Osteoblast (primary cell): ENCODE measurements at places on chromosomes 7 and 10. TPM values are rescaled to one million over a fixed set of nuclear protein-coding genes. Genes with fewer than 3 reads are reported as not detected.

AGR2 gene
- total RNA-seq, result not detected in 2 replicates

ZNF467 gene
- not detected in 2 replicates for total RNA-seq

SLC4A2 gene
- total RNA-seq, result 52.2 and 61.5 TPM in 2 replicates

DNA sequence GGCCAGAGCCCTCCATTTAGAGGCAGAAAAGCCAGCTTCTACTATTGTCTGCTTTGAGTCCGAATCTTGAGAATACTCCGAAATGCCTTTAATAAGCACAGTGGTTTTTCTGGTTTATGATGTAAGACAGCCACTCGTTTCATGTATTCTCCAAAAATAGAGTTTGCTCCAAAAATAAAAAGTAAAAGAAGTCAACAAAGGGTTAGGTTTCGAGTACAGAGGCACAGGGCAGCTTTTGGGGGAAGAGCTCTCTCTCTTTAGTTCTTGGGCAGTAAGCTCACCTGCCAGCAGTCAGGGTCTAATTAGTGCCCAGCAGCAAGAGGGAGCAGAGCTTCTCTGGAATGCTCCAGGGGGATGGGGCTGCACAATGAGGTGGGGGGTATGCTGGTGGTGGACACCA, 20.2 kb downstream of the CREB3L2 start:
- DNase-seq, result no peak
- H3K27ac ChIP-seq, result peak overlapping the region; percentile 98
- H3K4me1 ChIP-seq, result peaks cover 90% of the 10 kb centered on the region
- H3K27me3 ChIP-seq, result no peaks in the 10 kb centered on the region
- H3K4me3 ChIP-seq, result no peak overlapping the region

- no peak overlapping the region for H3K4me3 ChIP-seq
- H3K4me1 ChIP-seq, result no peaks in the 10 kb centered on the region
- H3K27ac ChIP-seq, result no peak overlapping the region
- no peaks in the 10 kb centered on the region for H3K36me3 ChIP-seq
Observed at GRCh38 chr10:120978589-120979252, 127.6 kb downstream of the WDR11 start.

DNA sequence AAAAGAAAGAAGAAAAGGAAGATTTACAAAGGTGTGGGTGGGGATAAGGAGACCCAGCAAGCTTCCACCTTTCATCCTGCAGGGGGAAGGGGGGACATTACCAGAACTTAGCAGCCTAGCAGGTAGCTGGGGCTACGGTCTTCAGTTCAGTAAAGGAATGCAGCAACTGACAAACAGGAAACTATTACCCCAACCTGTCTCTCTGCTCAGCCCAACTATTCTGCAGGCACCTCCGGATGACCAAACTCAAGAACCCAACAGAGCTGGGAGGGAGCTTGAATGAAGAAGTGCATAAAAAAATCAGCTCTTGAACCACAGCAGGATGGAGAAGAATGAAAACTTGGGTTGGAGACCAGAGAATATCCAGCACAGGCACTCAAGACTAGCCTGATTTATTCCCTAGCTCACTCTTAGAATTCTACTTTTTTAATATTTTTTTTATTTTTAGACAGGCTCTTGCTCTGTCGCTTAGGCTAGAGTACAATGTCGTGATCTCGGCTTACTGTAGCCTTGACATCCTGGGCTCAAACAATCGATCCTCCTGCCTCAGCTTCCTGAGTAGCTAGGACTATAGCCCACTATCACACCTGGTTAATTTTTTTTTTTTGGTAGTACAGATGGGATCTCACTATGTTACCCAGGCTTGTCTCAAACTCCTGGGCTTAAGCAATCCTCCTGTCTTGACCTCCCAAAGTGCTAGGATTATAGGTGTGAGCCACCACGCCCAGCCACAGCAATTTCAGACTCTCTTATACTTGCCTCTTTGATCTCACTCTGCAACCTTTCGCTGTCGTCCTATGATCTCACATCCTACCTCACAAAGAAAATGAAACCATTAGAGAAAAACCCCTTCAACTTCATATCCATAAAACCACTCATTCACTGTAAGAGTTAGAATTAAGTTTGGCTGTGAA, 18.5 kb upstream of the C10orf67 start:
- no peaks in the 10 kb centered on the region for H3K27me3 ChIP-seq
- no peaks in the 10 kb centered on the region for H3K36me3 ChIP-seq
- no peak overlapping the region for H3K4me3 ChIP-seq
- no peak overlapping the region for H3K27ac ChIP-seq
- no peaks in the 10 kb centered on the region for H3K4me1 ChIP-seq

DNA sequence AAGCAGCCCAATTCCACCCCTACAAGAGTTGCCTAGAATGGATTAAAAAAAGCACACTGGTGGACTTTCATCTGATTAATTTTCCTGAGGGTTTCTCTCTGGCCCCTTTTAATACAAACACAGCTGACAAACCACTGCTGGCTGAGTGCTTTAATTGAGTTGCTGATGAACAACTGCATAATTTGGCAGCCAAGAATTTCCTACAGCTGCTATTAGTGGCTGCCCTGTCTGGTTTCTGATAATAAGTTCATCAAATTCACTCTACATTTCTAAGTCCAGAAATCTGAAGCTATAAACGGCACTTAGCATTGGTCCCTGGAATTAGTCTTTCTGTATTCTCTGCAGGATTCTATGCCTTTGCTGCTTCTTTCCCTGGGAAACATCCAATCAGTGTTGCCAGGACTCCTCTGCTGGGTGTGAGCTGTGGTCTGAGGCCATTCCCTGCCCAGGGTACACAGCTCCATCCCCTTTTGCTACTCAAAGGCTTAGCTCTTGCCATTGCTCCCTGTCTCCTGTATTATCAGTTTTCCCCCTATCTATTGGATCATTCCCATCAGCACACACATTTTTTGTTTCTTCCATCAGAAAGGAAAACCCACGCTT, 110.6 kb downstream of the LSM5 start:
- no peak overlapping the region for H3K4me3 ChIP-seq
- no peaks in the 10 kb centered on the region for H3K36me3 ChIP-seq
- H3K27me3 ChIP-seq, result no peaks in the 10 kb centered on the region
- H3K27ac ChIP-seq, result no peak overlapping the region
- no peak for DNase-seq

GRCh38 chr10:103854265-103854685, 1.1 kb downstream of the SH3PXD2A start:
- no peaks in the 10 kb centered on the region for H3K27me3 ChIP-seq
- peaks cover 50% of the 10 kb centered on the region for H3K4me1 ChIP-seq
- peak overlapping the region; percentile 77 for H3K4me3 ChIP-seq

GRCh38 chr10:100303724-100304319, 17.3 kb upstream of the BLOC1S2 start:
- H3K4me3 ChIP-seq, result no peak overlapping the region
- no peak for DNase-seq
- peaks cover 6% of the 10 kb centered on the region for H3K4me1 ChIP-seq
- no peaks in the 10 kb centered on the region for H3K36me3 ChIP-seq
- peaks cover 29% of the 10 kb centered on the region for H3K27me3 ChIP-seq

DNA sequence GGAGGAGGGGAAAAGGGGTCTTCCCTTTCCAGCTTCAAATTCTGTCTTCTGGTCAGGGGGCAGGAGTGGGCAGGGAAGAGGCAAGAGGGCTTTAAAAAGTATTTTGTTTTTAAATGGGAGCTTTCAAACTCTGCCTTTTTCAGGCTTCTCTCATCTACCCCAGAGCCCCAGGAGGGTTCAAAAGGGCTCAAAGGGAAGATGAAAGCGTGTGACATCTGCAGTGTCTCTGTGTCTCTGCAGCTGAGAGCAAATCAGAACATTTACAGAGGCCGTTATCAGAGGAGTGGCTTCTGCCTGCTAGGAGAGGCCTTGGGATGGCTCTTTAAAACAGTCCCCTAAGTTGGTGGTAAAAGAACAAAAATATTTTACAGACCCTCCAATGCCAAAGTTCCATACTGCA, 30.3 kb downstream of the TRIM8 start:
- H3K4me3 ChIP-seq, result peak overlapping the region; percentile 67
- H3K36me3 ChIP-seq, result no peaks in the 10 kb centered on the region
- peak; percentile 19 for DNase-seq
- H3K27me3 ChIP-seq, result no peaks in the 10 kb centered on the region

DNA sequence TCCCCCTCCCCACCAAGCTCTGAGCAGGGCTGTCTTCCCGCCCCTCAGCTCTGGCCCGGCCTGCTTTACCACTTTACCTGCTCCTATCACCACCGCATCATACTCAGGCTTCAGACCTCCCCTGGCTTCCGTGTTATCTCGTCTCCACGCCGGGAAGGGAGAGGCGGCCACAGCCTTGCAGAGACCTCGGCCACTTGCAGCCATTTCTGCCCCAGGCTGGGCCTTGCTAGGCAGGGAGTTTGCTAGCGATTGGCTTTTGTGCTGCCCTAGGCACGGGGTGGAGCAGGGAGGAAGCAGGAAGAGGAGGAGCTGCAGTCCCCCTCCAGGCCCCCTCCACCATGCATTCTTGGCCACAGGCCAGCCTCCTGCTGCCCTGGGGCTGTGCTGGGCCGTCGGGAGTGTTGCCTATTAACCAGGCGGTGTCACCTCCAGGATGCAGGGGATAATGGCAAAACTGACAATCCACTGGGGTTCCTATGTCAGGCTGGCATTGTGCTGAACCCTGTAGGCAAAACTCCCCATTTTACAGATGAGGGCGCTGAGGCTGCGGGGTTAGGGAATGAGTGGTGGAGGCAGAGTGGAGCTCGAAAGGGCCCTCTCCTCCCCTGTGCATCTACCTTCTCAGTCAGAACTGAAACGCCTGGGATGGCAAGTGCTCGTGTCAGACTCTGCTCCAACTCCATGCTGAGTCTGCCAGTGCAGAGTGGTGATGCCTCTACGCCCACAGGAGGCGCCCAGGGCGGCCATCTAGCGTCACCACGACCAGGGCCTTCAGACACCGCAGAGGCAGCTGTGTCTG, at the start of gene PYROXD2:
PYROXD2 (minus strand) TSS at position 251 of the 799 bp plus-strand sequence; CDS start at position 204, 47 bp downstream.
- peaks cover 14% of the 10 kb centered on the region for H3K4me1 ChIP-seq
- peak; percentile 99 for DNase-seq

- no peaks in the 10 kb centered on the region for H3K4me1 ChIP-seq
- no peak overlapping the region for H3K4me3 ChIP-seq
- no peak for DNase-seq
- no peak overlapping the region for H3K27ac ChIP-seq
- no peaks in the 10 kb centered on the region for H3K27me3 ChIP-seq
Observed at GRCh38 chr10:31507427-31507826, 188.4 kb downstream of the ZEB1 start.

- H3K4me1 ChIP-seq, result no peaks in the 10 kb centered on the region
- H3K36me3 ChIP-seq, result no peaks in the 10 kb centered on the region
- H3K27ac ChIP-seq, result no peak overlapping the region
- H3K27me3 ChIP-seq, result no peaks in the 10 kb centered on the region
Observed at GRCh38 chr7:38673795-38674194, 42.6 kb upstream of the AMPH start.

DNA sequence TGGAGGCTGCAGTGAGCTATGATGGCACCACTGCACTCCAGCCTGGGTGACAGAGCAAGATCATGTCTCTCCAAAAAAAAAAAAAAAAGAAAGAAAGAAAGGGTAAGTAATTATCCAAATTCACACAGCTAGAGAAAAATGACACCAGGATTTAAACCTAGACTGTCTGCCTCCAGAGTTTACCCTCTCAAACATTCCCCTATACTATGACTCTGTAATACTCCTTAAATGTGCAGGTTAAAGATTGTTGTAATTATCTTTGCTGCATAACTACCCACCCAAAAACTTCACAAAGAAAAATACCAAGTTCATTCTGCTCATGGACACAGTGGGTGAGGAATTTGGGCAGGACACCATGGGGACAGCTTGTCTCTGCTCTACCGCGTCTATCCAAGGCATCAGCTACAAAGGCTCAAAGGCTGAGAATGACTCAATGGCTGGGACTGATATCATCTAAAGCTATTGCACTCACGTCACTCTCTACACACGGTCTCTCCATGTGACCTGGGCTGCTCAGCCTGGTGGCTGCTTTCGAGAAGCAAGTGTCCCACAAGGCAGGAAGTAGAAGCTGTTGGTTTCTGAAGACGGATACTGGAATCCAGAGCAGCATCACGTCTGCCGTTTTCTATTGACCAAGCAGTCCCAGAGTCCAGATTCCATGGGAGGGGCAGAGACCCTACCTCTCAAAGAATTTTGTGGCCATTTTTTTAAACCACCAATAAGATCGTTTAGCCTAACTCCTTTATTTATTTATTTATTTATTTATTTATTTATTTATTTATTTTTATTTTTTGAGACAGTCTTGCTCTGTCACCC, 185.7 kb upstream of the AUTS2 start:
- no peaks in the 10 kb centered on the region for H3K4me1 ChIP-seq
- H3K4me3 ChIP-seq, result no peak overlapping the region
- H3K27ac ChIP-seq, result no peak overlapping the region
- no peaks in the 10 kb centered on the region for H3K36me3 ChIP-seq
- H3K27me3 ChIP-seq, result no peaks in the 10 kb centered on the region
- no peak for DNase-seq

DNA sequence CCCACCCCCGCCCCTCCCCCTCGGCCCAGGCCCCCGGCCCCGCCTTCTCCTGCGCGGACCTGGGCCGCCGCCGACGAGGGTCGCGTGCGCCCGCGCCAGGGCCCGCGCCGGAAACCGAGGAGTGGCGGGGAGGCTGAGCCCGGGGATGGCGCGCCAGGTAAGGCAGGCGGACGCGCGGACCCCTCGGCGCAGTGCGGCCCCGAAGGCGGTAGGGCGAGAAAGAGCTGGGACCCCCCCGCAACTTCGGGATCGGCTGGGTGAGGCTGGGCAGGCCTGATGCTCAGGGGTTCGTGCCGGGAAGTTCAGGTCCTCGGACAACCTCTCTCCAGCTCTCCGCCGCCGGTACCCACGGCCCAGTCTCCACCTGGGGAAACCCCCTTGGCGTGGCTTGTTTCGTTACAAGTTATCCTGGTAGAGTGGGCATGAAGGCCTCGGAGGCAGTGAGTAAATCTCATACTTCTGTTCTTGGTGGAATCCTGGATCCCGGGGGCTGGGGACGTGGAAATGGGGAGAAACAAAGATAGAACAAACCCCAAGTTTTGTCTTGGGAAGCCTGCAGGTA, 58.4 kb downstream of the ZNF467 start:
- H3K4me3 ChIP-seq, result peak overlapping the region; percentile 80
- H3K36me3 ChIP-seq, result no peaks in the 10 kb centered on the region
- no peak overlapping the region for H3K27ac ChIP-seq
- DNase-seq, result peak; percentile 92

DNA sequence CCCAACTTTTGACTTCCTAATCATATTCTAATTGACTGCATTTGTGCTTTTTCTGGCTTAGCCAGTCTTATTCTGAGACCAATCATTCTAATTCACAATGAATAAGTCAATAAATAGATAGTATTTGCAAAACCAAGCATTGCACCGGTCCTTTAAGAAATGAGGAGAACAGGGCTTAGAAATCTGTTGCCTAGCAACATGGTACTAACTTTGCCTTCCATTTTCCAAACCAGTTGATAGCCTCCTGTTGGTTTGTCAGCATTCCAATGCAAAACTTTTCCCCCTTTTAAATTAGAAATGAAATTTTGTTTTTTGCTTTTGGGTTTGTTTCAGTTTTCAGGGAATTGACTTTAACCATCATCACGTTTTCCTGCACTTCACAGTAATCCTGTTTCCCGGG, 603.5 kb upstream of the NRP1 start:
- no peaks in the 10 kb centered on the region for H3K36me3 ChIP-seq
- no peaks in the 10 kb centered on the region for H3K27me3 ChIP-seq
- no peak for DNase-seq
- no peak overlapping the region for H3K4me3 ChIP-seq
- no peak overlapping the region for H3K27ac ChIP-seq
- no peaks in the 10 kb centered on the region for H3K4me1 ChIP-seq
